ENCODE measurements at places on chromosomes 11 and 22.

DNA sequence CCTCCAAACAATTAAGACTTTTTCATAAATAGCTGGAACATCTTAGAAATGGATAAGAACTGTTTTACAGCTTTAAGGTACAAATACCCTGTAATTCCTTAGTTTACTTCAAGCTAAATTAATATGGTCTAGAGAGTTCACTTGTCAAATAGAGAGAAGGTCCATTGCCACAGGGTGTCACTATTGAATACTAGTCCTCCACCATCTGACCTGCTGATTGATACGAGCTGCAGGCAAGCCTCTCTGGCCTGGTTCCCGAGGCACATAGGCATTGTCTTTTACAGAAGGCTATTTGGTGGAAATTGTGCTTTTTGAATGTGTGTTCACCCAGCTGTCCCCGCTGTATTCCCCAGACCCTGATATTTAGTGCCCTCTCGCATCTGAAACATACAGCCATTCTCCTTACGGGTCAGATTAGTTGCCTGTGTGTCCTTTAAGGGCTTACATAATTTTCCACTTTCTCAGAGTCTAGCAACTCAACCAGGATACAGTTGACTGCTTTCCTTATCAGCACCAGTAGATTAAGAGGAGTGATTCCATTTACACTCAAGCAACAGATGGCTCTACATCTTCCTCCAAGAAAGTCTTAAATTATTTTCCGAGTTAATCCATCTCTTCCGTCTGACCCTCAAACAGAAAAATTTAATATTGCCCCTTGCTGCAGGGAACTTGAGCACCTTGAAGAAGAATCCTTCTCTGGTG, 788.8 kb upstream of the FAT3 start:
- no peak for DNase-seq

DNA sequence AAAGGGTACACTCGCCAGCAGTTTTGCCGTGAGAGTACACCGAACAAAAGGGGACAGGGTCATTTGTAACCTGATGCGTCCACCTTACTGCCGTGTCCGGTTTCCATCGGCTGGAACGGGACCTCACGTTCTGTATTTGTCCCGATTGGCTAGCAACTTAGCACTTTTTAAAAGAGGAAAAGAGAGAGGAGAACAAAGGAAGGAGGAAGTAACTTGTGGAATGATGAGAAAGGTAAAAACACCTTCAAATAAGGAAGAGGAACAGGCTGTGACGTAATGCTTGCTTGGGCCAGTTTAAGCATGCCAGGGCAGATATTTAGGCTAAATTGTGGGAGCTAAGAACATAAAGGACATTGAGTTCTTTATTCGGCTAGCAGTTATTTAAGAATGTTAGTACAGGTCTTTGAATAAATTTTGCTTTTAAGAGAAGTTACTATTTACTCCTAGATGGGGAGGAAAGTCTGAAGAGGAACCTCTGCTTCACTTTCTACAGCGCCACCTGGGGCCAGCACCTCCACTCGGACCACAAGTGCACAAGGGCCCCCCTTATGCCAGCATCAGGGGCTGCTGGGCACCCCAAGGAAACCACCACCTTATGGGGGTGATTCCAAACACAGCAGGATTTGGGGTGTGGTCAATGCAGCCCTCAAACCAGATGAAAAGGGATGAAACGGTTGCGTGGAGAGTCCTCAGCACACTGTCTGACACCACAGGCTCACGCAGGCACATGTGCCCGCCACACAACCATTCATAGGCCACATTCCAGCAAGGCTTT, 5.8 kb downstream of the ARSA start:
- DNase-seq: no peak

DNA sequence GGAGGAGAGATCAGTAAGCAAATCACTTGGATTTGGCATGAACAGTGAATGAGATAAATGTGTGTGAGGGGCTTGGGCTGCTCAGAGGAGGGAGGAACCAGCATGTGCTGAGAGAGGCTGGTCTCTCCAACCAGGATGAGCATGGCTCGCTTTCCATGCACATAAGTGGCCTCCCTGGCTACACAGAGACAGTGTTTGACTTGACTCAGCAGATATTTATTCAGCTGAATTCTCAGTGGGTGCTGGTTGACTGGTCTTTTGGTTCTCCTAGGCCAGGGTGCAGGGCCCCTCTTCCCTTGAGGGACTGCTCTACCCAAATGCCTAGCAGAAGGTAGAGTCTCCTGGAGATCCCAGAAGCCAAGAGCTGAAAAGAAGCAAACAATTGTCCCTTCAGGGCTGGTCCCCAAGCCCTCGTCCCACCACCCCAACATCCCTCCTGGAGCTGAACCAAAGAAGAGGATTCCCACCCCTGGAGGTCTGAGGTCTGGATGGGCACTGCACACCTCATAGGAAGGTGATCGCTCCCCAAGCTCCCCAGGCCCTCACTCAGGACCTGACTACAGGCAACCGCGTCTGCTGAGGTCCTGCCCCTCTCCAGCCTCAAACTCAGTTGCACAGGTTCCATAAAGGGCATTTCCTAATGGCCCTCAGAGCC, 3.3 kb upstream of the TRIM29 start:
- peak; percentile 2 for DNase-seq

GRCh38 chr22:17695986-17696385, 57.4 kb downstream of the BCL2L13 start:
- DNase-seq: no peak

DNA sequence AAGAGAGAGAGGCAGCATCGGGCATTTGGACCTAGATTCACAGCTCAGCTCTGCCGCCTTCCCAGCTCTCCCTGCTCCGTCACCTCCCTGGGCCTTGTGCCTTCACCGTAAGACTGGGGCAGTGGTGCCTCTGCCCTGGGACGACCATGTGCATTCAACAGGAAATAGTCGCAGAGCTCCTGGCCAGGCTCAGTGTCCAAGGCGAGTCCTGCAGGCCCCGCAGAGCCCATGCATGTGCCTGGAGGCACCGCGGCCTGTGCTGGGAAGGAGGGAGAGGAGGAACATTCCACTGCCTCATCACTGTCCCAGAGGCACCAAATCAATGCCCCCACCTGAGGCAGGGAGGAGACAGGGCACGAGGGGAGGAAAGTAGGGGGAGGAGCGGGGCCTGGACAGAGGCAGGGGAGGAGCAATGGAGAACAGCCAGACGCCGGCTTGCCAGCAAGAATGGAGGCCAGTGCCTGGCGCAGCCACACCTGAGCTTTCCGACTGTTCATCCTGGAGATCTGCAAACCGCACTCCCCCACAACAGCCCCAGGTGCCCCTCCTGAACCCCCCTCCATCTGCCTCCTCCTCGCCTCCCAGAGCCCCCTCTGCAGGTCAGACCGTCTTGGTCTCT, 74.4 kb upstream of the PRR5 start:
- DNase-seq: no peak

DNA sequence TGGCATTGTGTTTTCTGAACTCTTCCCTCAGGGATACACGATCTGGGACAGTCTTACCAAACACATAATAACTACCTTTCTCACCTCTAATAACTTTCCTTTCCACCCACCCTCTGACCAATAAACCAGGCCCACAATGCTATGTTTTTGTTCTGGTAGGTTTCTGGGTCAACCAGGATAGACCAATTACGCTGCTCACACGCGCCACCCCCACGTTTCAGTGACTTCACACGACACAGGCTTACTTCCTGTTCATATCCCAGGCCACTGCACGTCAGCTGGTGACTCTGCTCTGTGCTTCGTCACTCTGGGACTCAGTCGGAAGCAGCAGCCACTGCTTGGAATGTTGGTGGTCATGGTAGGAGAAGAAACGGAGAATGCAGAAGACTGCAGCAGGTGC, 2.5 kb downstream of the KRTAP5-4 start:
- DNase-seq: peak; percentile 54

GRCh38 chr22:44201665-44202064, 20.9 kb downstream of the PARVG start:
- DNase-seq: no peak

GRCh38 chr22:46055911-46056545, 79.1 kb upstream of the WNT7B start:
- no peak for DNase-seq

- DNase-seq: no peak
Observed at GRCh38 chr11:44443836-44444769, 121.4 kb upstream of the CD82 start.

DNA sequence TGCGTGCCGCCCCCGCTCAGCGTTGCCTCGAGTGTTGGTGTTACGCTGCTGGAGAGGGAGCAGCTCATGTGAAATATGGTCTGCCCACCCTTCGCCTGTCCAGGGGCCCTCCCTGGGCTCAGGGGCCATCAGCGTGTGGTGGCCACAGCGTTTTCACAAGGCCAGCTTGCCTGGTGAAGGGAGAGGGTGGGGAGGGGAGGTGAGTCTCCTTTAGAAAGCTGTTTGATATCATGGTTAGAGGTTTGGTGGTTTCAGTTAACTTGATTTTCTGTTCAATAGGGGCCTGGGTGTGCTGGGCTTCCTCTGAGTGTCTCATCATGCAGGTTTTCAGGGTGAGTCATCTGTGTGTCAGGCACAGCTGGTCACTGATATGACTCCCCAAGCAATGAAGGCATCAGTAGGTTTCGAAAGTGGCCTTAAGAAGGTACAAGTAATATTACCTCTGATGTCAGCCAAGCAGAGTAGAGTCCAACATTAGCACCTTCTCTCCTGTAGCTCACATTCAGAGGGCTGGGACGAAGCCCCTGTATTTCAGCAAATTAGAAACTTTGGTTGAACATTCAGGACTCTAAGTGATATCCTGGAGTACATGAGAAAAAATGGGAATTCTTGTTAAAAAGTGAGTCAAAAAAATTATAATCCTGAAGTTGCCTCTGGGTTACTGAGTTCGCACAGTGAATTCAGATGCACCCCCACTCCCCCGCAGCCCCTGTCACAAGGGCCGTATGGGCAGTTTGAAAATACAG, 172.5 kb downstream of the TBC1D22A start:
- peak; percentile 89 for DNase-seq

- no peak for DNase-seq
Observed at GRCh38 chr11:130190371-130190881, 30.8 kb downstream of the ST14 start.

- DNase-seq: no peak
Observed at GRCh38 chr11:65404210-65404609, 17.8 kb downstream of the FRMD8 start.

DNA sequence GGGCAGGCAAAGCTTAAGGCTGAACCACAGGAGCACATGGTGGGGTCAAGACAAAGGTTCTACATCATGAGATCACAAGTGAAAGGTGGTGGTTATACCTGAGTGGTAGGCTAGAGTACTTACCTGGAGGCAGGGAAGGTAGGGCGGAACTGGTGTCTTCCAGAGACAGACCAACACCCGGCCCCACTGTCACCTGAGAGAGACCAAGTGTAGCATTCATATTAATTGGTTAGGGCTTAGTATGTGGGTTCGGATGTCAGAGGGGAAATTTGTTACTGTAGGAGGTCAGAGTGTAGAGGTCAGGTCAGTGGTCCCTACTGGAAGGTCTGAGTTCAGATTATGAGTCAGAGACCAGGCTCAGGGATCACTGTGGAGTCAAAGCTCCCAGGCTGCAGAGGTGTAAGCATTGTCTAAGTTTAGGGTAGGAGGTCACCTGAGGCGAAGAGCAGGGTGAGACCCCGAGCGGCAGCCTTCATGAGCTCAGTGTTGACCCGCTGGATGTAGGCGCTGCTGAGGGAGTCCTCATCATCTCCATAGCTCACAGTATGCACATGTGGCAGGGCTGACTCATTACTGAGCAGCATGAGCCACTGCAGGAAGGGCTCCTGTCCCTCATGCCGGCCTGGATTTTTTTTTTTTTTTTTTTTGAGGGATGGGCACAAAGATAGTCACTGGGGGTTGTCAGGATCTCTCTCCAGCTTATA, 3.2 kb downstream of the TPP1 start:
- DNase-seq: no peak

DNA sequence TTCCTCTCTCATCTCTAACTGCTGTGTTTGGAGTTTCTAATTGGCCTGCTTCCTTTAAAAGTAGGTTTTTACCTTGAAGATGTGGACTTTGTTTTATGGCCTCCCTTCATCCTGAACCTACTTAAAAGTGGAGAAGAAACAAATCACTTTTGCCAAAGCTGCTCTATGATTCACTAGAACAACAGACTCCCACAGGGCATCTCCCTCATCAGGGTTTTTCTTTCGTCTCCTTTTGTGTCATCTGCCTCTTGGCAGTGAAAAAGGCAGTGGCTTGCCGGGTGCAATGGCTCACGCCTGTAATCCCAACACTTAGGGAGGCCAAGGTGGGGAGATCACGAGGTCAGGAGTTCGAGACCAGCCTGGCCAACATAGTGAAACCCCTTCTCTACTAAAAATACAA, 186.6 kb upstream of the MTNR1B start:
- DNase-seq: no peak

- no peak for DNase-seq
Observed at GRCh38 chr11:110110854-110111253, 17.7 kb downstream of the ZC3H12C start.

GRCh38 chr11:69651834-69652620, 11.1 kb downstream of the CCND1 start:
- no peak for DNase-seq

DNA sequence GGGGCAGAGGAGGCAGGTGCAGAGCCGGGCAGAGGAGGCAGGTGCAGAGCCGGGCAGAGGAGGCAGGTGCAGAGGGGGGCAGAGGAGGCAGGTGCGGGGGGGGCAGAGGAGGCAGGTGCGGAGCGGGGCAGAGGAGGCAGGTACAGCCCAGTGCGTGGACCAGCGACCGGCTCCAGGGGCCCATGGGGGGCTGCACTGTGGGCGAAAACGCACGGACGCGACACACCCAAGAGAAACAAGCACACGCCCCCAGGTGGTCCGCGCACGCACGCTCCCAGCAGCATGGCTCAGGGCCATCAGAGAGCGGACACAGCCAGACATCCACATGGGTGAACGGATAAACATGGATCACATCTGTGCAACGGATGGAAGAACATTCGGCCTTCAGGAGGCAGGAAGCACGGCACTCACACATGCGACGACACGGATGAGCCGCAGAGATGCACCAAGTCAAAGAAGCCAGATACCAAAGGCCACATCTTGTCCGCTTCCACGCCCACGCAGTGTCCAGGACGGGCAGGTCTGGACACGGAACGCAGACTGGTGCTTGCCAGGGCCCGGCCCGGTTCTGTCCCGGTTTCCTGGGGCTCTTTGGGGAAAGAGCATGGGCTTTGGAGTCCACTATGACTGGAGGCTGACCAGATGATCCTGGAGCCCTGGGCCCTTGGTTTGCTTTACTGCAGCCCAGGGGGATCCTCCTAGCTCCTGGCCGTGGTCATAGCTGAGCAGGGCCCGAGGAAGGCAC, 21.8 kb downstream of the OSBPL5 start:
- no peak for DNase-seq

DNA sequence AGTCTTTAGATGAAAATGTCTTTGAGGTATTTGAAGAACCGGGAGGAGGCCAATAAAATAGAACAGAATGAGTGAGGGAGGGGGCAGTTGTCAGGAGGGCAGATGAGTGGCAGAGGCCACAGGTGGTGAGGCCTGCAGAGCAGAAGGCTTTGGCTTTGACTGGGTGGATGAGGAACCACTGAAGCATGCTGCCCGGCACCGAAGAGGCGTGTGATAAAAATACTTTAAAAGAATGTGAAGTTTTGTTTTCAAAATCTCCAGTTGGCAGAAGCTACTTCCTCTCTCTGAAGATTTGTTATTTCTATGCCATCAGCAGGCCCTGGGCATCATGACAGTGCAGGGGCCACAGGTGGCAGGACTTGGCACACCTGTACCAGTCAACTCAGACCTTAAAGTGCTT, 6.3 kb downstream of the MS4A12 start:
- DNase-seq: no peak

GRCh38 chr11:45411228-45411946, 125.2 kb upstream of the SYT13 start:
- no peak for DNase-seq

GRCh38 chr11:1458340-1459218, 28.0 kb downstream of the MOB2 start:
- no peak for DNase-seq

Data from hepatic stellate cell (primary cell).